ENCODE measurements at places on chromosomes 1 and 21. TPM values are rescaled to one million over a fixed set of nuclear protein-coding genes. Genes with fewer than 3 reads are reported as not detected.

DNA sequence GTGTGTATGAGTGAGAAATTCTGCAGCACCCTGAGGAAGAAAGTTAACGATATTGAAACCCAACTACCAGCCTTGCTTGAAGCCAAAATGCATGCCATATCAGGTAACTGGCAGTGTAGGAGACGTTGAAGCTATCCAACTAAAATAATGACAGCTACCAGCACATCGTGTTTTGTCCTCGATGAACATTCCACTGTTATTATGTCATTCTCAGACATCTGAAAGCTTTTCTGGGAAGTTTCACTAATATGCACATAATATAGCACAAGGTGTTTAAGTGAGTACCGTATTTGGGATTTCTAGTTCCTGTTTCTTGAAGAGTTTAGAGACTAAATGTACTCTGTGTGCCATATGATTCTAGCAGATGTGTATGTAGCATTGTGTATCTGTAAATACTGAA is 173.5 kb downstream of the DISC1 start:
- DNase-seq: no peak

The KRTAP19-3 gene
- total RNA-seq: not detected

DNA sequence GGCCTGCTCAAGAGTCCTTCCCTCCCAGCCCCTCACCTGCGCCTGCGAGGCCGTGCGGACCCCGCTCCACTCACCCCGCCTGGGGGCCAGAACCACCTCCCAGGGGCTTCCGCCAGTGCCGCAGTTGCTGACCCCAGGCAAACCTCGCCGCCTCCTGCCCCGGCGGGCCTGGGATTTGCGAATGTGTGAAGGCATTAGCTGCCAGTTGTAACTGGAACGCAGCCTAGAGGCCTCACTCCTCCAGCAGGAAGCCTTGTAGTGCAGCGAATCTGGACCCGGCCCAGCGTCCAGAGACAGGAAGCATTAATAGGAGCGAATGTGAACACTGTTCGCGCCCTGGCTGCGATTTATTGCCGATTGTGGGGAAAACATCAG is 140.9 kb upstream of the ARHGEF16 start:
- peak; percentile 98 for DNase-seq

The KLHDC7A gene
- total RNA-seq: not detected

The TMEM81 gene
- total RNA-seq: 1.8 TPM

GRCh38 chr21:15860541-15860940 is 130.8 kb downstream of the USP25 start:
- DNase-seq: no peak

- no peak for DNase-seq
These were observed 46.5 kb upstream of the NFIA start for GRCh38 chr1:61035880-61036279.

The SLC1A7 gene
- total RNA-seq: under 0.01 TPM

- no peak for DNase-seq
These were observed 31.6 kb upstream of the NBL1 start for GRCh38 chr1:19612530-19612929.
